ENCODE measurements at places on chromosomes 3 and 15.

GRCh38 chr3:157087780-157088600, 72.0 kb downstream of the CCNL1 start:
- no peak for DNase-seq

GRCh38 chr3:52403955-52404354, 40.9 kb downstream of the SEMA3G start:
- no peak for DNase-seq

DNA sequence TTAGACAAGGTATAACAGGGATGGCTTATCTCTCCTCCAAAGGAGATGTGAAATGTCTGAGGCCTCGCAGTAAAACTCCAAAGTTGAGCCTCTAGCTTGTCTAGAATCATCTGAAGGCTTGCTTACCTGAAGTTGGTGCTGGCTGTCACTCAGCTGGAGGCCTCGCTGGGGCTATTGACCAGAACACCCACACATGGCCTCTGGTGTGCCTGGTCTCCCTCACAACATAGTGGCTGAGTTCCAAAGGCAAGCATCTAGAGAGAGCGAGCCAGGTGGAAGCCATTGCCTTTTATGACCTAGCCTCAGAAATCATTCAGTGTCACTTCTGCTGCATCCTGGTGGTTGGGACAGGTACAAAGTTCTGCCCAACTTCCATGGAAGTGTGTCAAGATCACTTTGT, 17.4 kb upstream of the RNU6-1 start:
- DNase-seq = no peak

GRCh38 chr15:95712785-95713184, 617.7 kb upstream of the NR2F2 start:
- no peak for DNase-seq

- DNase-seq = no peak
Observed at GRCh38 chr3:124923833-124924232, 10.7 kb downstream of the MUC13 start.

GRCh38 chr3:143928541-143929255, 42.9 kb upstream of the DIPK2A start:
- no peak for DNase-seq

DNA sequence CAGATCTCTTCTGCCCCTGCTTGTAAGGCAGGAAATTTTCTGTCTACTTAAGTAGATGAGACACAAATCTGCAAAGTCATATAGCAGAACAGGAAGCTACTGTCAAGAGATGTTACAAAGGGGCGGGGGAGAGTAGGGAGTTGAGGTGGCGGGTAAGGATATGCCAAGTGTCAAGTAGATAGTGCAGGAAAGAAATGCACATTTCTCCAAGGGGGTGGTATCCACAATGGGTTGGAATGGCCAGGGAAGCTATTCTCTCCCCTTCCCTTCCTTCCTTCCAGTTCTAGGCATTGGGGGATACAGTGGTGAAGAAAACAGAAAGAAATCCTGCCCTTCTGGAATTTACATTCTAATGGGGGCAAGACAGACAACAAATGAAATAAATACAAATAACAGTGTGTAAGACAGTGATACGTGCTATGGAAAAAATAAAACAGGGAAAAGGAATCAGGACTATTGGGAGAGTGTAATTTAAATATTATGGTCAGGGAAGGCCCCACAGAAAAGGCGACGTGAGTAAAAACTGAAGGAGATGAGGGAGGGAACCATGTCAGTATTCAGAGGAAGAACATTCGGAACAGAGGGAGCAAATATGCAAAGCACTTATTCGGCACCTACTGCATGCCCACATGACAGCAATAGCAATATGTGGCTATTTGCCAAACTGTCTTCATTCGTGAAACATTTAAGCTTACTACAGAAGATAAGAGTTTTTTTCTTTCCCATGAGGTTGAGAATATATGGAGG, 42.8 kb upstream of the RNU6-1 start:
- no peak for DNase-seq

DNA sequence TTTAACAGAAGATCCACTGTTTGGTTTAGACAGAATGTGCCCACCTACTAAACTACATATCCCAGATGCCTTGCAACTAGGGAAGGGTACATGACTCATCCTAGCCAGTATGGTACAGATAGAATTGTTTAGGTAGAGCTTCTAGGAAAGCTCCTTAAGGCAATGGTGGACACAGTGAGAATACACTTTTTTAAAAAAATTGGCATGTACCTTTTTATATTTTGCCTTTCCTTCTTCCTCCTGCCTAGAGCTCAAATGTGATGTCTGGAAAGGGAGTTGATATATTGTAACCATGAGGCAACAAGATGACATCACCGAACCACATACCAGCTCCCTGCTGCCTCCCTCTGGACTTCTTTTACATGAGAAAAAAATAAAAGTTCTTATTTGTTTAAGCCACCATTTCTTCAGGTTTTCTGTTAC, 14.4 kb upstream of the C3orf80 start:
- no peak for DNase-seq

DNA sequence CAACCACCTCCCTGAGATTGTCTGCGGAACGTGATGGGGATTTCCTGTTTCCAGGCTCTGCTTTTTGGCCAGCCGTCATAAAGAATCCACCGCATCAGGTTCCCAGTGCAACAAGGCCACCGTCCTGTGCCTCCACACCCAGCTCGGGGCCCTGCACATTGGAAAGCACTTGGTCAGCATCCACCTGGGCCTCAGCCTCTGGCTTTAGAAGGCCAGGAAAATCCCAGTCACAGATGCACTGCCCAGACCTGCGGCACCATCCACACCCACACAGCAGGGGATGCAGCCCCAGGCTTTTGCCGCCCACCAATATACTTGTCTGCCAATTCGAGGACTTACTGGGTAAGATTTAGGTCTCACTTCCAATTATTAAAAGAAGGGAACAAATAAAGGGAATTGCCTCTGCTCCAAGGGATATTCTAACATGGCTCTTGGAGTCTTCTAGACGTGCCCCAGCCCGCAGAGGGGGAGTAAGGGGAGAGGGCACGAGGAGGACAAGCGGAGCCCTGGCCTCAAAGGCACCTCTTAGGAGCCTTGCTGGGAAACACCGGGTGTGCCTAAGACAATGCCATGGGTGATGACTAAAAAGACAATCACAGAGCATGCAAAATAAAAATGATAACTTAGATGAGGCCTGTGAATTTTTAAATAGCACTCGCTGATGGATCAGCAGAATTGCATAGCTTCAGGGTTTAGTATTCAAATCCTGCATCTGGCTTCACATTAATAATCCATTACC, 169.2 kb downstream of the FOXP1 start:
- DNase-seq = no peak

GRCh38 chr3:84906065-84906464, 52.7 kb upstream of the CADM2 start:
- no peak for DNase-seq

- DNase-seq = no peak
Observed at GRCh38 chr3:123424321-123424998, 24.4 kb downstream of the ADCY5 start.

DNA sequence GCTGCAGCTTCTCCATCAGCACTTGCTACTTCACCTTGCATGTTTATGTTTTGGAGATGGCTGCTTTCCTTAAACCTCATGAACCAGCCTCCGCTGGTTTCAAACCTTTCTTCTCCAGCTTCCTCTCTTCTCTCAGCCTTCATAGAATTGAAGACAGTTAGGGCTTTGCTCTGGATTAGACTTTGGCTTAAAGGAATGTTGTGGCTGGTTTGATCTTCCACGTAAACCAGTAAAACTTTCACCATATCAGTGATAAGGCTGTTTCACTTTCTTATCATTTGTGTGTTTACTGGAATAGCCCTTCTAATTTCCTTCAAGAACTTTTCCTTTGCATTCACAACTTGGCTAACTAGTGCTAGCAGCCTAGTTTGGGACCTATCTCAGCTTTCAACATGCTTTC, 11.7 kb upstream of the GNAT1 start:
- no peak for DNase-seq

GRCh38 chr3:126137490-126138130, 42.8 kb downstream of the ALDH1L1 start:
- DNase-seq = no peak

DNA sequence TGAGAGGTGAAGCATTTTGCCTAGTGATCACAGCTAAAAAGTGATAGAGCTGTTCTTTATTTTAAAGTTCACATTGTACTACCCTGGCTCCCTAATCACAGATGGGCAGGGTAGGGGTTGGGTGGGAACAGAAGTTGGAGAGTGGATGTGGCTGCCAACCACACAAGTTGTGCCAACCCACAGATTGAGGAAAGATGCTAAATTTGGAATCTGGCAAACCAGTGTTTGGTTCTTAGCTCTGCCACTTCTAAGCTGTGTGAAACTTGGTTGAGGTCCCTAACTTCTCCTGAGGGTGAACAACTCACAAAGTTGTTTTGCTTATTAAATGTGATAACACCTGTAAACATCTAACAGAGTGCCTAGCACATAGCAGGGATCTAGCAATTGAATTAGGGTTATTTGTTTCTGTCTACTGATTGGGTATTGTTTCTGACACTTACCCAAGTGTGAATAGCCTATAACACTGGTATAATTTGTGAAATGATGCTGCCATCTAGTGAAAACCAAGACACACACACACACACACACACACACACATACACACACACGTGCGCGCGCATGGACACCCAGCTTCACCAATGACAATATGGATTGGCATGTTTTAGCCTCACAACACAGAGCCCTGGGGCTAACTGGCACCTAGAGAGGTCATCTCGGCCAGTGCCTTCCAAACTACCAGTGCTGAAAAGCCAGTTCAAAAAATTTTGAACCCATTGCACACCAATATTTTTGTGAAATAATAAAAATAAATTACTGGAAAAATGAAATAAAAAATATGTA, 25.3 kb downstream of the ADGRG7 start:
- DNase-seq = no peak

GRCh38 chr15:53987480-53987879, 9.2 kb downstream of the UNC13C start:
- DNase-seq = no peak

DNA sequence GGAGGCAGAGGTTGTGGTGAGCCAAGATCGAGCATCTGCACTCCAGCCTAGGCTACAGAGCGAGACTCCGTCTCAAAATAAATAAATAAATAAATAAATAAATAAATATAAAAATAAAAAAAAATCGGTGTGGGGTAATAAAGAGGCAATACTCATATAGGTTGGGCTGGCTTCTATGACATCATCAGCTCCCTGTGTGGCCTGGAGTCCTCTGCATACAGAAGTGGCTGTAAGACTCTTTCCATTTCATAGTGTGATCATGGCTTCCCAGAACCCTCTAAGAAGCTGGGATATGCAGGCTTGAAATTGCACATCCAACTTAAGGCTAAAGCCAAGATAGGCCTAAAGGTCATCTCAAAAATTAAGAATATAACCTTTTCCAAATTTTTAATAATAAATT, 101.6 kb downstream of the ZIC4 start:
- no peak for DNase-seq

DNA sequence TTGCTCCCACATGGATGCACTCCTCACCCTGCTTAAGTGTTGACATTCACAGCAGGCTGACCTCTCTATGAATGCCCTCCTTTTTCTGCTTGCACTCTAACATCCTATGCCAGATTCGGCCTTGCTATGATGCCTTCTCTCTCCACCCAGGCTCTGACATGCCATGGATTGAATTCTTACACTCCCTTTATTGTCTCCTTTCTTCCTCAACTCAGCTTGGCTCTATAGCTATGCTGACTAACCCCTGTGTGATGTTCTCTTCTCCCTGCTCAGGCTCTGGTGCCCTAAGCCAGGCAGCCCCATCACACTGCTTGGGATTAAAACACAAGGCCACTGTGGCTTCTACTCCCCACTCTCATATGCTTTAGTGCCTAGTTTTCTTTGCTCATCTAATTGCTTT, 563.7 kb downstream of the NSUN3 start:
- DNase-seq = no peak

DNA sequence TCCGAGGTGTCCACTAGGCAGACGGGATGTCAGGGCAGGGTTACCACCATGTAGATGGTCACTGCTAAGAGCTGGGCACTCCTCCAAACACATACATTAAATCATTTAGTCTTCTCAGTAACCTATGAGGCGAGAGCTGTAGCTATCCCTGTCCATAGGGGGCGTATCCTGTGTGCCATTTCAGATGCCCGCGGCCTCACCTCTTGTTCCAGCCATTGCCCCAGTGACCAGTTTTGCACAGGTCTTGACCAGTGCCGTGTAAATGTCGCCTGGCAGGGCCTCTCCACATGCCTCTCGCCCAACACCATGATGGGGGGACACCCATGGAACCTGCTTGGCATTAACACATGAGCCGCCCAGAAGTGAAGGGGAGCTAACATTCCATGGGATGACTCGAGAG, 20.8 kb upstream of the SRP14 start:
- DNase-seq = no peak

DNA sequence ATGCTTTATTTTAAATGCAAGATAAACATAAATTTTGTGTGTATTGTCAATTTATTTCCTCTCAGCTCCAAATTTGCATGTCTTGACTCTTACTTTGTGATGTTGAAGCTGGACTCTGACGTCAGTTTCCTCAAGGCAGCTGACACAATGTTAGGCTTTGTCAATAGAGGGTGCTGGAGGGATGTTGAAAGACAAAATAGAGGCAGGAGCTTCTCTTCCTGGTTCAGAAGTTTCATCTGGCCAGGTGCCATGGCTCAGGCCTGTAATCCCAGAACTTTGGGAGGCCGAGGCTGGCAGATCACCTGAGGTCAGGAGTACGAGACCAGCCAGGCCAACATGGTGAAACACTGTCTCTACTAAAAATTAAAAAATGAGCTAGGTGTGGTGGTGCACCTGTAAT, 408.6 kb downstream of the GBE1 start:
- no peak for DNase-seq

DNA sequence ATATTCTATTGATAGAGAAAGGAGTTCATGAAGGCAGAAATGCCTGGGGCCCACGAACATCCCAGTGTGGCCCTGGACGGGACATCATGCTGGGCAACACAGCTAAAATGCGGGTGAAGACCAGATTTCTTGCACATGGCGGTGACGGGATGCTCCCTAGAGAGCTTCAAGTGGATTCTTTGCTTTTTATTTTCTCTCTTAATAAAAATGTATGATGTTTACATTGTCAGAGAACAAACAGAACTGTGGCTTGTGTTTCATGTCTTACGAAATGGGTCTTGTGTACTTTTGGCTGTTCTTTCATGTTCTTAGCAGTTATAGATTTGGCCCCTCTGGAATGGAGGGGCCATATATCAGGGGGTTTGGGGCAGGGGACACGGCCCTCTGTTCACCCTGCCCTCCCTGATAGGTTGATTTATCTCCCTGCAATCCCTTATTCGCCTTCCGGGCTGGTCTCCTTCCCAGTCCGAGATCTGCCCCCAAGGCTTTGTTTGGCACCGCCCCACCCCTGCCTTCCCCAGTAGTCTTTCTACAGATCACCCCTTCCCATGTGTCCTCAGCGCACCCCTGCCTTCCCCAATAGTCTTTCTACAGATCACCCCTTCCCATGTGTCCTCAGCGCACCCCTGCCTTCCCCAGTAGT, 68.7 kb upstream of the CGNL1 start:
- DNase-seq = no peak

DNA sequence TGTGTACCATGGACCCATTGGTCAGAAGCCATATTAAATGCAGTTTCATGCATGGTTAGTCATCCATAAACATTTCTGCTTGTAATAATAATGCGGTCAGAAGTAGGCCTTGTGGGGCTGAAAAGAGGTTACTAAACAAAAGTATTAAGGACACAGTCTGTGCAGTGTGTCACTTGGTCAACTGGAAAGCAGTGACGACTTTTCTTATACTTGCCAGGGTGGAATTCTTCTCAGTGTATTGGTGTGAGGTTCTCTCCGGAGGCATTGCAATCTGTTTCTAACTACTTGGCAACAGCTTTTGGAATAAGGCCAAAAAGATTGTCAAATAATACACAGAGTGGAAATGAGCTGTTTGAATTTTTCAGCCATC, 46.8 kb downstream of the CHL1 start:
- no peak for DNase-seq

Data from T-cell (primary cell).